Cardiac septum (tissue), 1 donor: ENCODE measurements at places on chromosomes 5 and 9. TPM values are rescaled to one million over a fixed set of nuclear protein-coding genes. Genes with fewer than 3 reads are reported as not detected.

RNF183 gene
- total RNA-seq = not detected

GOLM1 gene
- total RNA-seq = 6.2 TPM

SLCO6A1 gene
- total RNA-seq = not detected

FAM81B gene
- not detected for total RNA-seq

CWC27 gene
- 19.9 TPM for total RNA-seq

ABITRAM gene
- total RNA-seq = 11.1 TPM
